Activated T-helper 1 cell treated with anti-CD3 and anti-CD28 coated beads, Interleukin-12 subunit alpha, Interleukin-12 subunit beta, Interleukin-2, Interleukin-4 antibody, amounts not matched to agents 30 ng/mL and 10 ng/mL and 1 ng/mL, durations not matched to agents 14 hours and 24 hours and 36 hours (primary cell): ENCODE measurements at places on chromosomes 16 and 17. TPM values are rescaled to one million over a fixed set of nuclear protein-coding genes. Genes with fewer than 3 reads are reported as not detected.
A peak's percentile ranks its signal among the peaks of the same experiment; 100 is the strongest.

The FN3K gene
- total RNA-seq: 1.9 and 2.7 TPM in 2 replicates

The ITGAD gene
- total RNA-seq: not detected in 2 replicates

The SLC5A11 gene
- total RNA-seq: 0.07 and 0.10 TPM in 2 replicates

The GPR179 gene
- total RNA-seq: 0.03 TPM in 1 of 2 replicates, not detected in the other

The ABCA9 gene
- total RNA-seq: not detected in 2 replicates

The MYOCD gene
- total RNA-seq: not detected in 2 replicates

The GLTPD2 gene
- total RNA-seq: not detected in 2 replicates

The STX1B gene
- total RNA-seq: 0.34 and 0.49 TPM in 2 replicates

The BAHCC1 gene
- 0.02 and 0.08 TPM in 2 replicates for total RNA-seq

DNA sequence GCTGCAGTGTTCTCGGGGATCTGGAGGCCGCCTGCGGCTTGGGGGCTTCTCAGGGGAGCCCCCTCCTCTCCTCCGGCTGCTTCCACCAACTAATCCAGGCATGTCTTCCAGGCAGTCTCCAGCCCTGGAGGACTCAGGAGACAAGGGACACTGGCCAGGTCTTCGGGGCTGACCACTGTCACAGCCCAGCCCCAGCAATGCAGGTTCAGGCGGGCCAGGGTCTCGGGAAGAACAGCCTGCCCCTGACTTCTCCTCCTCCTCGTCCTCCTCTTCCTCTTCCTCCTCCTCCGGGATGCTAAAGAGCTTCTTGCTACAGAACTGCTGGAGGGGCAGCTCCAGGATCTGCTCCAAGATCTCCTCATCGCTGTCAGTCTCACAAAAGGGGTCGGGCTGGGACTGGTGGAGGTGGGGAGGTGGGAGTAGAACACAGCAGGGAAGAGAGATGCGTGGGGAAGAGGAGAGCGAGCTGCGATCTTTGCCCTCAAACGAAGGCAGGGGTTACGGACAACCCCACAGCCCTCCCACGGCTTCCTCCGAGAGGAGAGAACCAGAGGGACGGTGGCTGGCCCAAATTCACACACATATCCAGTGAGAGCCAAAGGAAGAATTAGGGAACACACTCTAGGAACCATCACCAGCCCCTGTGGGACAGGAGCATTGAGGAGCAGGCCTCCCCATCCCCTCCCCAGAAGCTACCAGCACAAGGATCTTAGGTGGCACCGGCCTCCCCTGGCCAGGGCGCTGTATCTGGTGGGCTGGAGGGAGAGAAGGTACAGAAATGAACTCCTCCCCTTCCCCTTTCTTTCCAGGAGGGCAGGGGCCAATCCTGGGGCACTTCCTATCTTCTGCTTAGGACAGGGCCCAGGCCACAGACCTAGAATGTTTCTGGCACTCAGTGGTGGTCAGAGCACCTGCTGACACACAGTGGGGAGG is 19.3 kb downstream of the TSPOAP1 start:
- no peak for DNase-seq

DNA sequence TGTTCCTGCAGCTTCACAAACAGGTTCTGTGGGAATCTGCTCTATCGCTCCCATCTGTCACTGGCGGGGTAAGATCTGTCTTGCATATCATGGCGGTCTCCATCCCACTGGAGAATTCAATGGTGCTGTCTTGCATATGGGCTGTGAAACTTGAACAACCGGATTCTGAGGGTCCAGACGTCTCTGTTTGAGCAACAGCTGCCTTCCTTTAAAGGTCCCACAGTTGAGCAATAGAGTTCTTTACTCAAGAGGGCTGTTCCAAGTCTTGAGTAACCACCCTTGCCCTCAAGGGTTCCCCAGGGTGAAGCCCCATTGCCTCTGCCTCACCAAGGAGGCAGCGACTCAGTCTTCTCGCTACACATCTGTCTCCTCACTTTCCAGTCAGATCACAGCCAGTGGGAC is 50.8 kb downstream of the ZFHX3 start:
- DNase-seq: no peak

DNA sequence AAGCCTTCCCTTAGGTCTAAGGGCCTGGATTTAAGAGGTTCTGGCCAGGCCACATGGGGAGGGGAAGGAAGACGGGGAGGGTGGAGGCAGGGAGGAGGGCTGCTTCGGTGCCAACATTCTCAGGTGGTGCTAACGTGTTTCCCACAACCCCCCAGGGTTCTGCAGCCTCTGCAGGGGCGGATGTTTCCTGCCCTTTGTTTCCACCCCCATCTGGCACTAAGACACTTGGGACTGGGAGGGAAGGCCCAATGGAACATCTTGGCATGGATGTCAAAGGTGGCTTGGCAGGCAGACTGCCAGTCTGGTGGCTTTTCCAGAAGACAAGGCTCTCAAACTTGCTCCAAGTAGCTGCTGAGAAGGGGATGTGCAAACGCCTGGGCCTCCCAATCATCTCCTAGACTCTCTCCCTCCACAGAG is 12.7 kb downstream of the HIC1 start:
- no peak for DNase-seq

- DNase-seq: no peak
Measured at GRCh38 chr16:16122264-16122663, 101.0 kb downstream of the ABCC6 start.

DNA sequence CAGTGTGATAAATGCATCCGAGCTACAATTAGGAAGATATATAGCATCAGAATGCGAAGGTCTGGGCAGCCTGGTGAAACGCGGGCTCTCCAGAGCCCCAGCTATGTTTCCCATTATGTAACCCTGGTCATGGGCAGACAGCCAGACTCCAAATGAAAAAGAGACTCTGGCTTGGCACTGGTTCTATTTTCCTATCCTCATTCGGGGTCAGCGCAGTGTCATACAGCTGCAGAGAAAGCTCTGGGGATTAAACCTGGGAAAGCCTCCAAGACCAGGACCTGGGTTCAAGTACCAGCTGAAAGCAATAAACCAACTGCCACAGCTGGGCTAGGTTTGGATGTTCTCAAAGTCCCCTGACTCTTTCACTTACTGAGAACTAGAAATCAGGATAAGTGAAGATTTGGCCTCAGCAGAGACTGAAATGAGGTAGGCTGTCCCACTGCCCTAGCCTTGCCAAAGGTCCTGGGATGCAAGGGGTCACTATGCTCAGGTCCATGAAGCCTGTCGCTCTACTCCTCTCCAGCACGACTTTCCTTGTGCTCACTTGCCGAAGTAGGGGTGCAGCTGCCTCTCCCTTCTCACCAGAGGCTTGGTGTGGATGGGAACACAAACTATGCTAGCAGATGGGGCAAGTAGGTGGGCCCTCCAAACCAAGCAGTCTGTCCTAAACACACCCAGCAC is 123.8 kb downstream of the SMG6 start:
- no peak for DNase-seq

GRCh38 chr17:10061111-10061845 is 137.1 kb downstream of the GAS7 start:
- no peak for DNase-seq

GRCh38 chr16:29318037-29318436 is 88.5 kb downstream of the NPIPB11 start:
- no peak for DNase-seq

GRCh38 chr17:60372790-60373483 is 19.0 kb downstream of the USP32 start:
- no peak for DNase-seq

DNA sequence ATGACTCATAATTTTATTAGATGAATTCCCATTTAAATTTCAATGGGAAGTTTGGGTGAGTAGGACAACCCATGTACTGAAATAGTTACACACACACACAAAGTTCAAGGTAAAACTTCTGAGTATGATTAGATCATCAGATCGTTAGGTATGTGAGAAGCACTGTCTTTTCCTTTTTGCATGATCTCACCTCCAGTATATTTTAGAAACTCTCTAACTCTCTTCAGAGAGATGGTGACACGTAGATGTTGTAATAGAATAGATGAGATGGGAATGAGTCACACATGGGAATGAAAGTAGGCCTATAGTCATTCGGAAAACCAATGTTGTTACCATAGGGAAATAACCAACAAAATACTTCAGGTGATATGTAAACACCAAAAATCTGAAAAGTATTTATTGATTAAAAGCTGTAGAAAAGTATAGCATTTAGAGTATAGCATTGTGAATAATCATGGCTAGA is 22.2 kb downstream of the KRT23 start:
- no peak for DNase-seq

- no peak for DNase-seq
Measured at GRCh38 chr17:57415751-57416207, 159.5 kb downstream of the MSI2 start.

DNA sequence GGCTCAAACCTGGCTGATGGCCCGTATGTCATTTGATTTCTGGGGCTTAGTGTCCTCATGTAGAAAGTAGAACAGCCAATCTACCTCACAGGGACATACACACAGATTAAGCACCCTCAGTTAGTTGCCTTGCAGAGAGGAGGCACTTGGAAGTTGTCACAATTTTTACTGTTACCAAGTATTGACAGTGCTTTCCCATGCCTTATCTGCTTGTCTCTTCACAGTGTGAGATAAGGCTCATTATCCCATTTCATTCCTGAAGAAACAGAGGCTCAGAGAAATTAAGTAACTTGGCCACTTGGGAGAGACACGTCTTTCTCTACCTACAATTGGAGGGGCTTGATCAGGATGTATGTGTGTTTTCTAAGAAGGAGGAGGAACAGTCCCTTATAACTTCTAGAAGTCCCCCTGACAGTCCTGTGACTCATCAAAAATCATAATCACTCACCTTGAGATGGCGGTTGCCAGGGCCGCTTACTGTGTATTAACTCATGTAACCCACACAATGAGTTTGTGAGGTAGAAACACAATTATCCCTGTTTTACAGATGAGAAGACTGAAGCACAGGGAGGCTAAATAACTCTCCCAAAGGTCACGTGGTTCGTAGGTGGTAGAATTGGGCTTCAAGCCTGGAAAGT is 56.9 kb upstream of the LHX1 start:
- no peak for DNase-seq

- no peak for DNase-seq
Measured at GRCh38 chr16:78969721-78970120, 630.8 kb downstream of the MAF start.

GRCh38 chr16:68310774-68311511 is at the start of the genes PRMT7 and SLC7A6OS:
Gene PRMT7, plus strand, starts transcription at chr16:68311019. Its CDS starts 4,961 bp downstream, at chr16:68315980.
Gene SLC7A6OS, minus strand, starts transcription at chr16:68310946. Its CDS starts 20 bp downstream, at chr16:68310926.
- peak; percentile 92 for DNase-seq

DNA sequence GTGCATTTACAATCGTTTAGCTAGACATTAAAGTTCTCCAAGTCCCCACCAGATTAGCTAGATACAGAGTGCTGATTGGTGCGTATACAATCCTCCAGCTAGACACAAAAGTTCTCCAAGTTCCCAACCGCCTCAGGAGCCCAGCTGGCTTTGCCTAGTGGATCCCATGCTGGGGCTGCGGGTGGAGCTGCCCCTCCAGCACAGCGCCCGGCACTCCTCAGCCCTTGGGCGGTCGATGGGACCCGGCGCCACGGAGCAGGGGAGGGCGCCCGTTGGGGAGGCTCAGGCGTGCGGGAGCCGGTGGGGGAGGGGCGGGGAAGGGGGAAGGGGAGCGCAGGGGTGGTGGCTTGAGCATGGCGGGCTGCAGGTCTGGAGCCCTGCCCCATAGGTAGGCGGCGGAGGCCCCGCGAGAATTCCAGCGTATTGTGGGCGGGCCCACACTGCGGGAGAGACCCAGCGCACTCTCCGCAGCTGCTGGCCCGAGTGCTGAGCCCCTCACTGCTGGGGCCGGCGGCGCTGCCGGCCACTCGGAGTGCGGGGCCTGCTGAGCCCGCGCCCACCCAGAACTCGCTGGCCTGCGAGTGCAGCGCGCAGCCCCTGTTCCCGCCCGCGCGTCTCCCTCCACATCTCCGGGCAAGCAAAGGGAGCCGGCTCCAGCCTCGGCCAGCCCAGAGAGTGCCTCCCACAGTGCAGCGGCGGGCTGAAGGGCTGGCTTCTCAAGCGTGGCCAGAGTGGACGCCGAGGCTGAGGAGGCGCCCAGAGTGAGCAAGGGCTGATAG is 907.5 kb downstream of the CDH8 start:
- DNase-seq: no peak

GRCh38 chr16:52050418-52050817 is 496.5 kb downstream of the TOX3 start:
- DNase-seq: no peak

- DNase-seq: no peak
Measured at GRCh38 chr17:35023538-35023937, 40.0 kb downstream of the RFFL start.

- DNase-seq: no peak
Measured at GRCh38 chr17:50841277-50841948, 6.0 kb downstream of the WFIKKN2 start.

DNA sequence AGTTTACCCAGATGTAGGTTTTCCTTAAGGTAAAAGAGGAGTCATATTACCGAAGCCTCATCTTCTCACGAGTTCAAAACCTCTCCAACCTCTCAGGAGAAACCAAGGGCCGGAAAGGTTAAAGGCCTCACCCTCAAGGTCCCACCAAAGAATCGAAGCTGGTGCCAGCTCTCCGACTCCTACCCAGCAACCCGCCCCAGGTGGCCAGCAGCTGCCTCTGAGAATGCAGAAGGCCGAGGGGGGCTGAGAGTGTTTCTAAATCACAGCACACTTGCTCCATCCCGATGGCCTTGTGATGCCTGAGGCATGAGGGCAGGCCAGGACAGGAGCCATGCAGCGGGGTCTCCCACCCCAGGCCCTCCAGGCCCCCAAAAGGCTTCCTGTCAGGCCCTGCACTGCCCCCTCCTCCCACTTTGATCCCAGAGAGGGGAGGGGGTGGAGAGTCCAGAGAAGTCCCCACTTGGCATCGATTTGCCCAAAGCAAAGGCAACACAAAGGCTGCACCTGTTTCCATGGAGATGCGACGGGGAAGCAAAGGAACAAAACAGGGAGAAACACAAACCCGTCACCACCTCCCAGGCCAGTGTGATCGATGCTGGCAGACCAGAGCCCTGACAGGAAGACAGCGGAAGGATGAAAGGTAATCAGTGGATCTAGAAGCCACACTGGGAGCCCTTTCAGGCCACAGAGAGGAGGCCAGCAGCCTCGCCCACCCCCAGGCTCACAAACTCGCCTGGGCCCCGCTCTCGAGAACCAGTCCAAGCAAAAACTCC is 39.0 kb downstream of the CUEDC1 start:
- DNase-seq: no peak

DNA sequence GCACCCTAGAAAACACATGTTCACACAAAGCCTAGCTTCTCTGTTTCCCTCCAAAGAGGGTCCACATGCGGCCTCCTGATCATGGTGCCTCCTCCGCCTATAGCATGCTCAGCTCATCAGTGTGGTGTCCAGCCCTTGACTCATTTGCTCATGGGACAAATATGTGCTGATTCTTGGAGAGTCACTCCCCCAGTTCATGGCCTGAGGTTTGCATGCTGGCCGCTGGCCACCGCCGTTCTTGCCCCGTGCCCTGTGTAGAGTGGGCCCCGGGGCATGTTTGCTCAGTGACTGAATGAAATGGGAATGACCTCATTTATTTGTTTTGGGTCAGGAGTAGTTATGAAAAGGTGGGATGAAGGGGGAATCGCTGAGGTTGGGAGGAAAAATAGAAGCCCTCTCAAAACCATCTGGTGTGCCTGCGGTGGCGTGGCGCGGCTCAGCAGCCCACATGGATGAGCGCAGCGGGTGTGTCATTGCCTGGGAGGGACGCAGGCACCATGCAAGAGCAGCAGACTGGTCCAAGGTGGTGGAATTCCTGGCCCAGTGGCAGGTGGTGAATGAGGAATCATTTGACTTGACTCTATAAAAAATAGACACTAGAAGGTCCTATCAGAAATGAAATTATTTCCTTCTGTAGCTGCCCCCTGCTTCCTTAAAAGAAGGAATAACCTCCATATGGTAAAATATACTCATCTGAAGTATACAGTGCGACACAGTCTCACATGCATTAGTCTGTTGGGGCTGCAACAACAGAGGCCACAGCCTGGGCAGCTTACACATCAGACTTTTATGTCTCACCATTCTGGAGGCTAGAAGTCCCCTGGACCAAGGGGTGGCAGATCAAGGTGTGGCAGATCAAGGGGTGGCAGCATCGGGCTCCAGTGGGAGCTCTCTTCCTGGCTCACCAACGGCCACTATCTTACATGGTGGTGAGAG is 31.7 kb downstream of the CRISPLD2 start:
- DNase-seq: no peak

- DNase-seq: no peak
Measured at GRCh38 chr17:67044016-67044772, at the start of gene CACNG1. Gene CACNG1, plus strand, starts transcription at chr17:67044554. Its CDS starts 107 bp downstream, at chr17:67044661.
